Left renal cortex interstitium (tissue), 4 donors: ENCODE measurements at places on chromosomes 7 and 10. TPM values are rescaled to one million over a fixed set of nuclear protein-coding genes. Genes with fewer than 3 reads are reported as not detected.

DYNC1I1 gene
- polyA plus RNA-seq = 0.74 TPM

WDR37 gene
- 15.6 TPM for polyA plus RNA-seq

DNA sequence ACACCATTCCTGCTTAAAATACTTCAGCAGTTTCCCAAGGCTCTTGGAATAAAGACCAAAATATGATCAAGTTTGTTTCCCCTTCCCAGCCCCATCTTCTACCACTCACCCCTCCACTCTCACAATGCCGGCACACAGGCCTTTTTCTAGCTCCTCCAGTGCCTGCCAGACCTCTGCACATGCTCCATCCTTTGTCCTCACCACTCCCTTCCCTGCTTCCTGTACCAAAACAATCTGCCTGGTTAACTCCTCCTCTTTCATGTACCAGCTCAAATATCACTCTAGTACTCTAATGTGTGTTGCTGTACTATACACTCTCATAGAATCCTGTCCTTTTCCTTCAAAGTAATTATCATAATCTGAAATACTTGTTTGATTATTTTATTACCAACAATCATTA, 19.4 kb downstream of the SCRN1 start:
- no peak for DNase-seq

DNA sequence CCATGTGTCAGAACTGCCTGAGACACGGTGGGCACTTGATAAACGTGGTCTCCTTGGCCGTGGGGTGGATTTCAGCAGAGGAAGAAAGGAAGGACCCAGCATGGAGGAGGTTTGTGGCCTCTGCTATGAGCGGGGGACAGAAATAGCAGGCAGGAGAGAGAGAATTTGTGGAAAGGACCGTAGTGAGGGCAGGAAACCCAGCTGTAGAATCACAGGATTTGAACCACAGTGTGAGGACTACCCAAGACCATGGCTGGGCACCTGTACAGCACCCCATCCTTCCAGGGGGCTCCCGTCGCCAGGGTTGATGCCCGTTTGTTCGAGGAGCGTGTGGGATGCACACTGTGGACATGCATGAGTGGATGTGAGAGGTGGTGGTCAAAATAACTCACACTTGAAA, 183.4 kb downstream of the PTPN20 start:
- DNase-seq = no peak
